ENCODE measurements at places on chromosomes 3 and 15.

DNA sequence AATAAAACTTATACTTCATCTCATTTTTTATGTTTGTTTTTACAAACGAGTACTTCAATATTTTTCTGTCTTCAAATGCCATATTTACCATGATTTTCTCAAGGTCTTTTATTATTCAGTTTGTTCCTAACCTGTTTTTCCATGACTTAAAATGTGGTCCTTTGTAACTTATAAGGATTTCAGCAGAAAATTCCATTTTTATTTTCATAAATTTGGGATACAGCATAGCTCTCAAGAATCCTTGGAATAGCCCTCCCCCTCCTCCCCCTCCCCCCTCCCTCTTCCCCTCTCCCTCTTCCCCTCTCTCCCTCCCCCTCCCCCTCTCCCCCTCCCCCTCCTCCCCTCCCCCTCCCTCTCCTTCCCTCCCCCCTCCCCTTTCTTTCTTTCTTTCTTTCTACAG is 14.9 kb upstream of the STX19 start:
- no peak for DNase-seq

- DNase-seq = no peak
These were observed 259.1 kb upstream of the PEX5L start for GRCh38 chr3:180295811-180296210.

- no peak for DNase-seq
These were observed 26.7 kb downstream of the C3orf20 start for GRCh38 chr3:14701676-14702075.

GRCh38 chr3:46889381-46890110 is 12.0 kb downstream of the PTH1R start:
- no peak for DNase-seq
